GM23338 (cell line): ENCODE measurements at places on chromosomes 12 and 14.

GRCh38 chr14:65297744-65298143, 114.8 kb upstream of the FUT8 start:
- DNase-seq, result no peak

- DNase-seq, result no peak
These were observed 49.5 kb upstream of the GNPNAT1 start for GRCh38 chr14:52840877-52841276.

- DNase-seq, result no peak
These were observed 6.4 kb downstream of the STX2 start for GRCh38 chr12:130832561-130833209.

DNA sequence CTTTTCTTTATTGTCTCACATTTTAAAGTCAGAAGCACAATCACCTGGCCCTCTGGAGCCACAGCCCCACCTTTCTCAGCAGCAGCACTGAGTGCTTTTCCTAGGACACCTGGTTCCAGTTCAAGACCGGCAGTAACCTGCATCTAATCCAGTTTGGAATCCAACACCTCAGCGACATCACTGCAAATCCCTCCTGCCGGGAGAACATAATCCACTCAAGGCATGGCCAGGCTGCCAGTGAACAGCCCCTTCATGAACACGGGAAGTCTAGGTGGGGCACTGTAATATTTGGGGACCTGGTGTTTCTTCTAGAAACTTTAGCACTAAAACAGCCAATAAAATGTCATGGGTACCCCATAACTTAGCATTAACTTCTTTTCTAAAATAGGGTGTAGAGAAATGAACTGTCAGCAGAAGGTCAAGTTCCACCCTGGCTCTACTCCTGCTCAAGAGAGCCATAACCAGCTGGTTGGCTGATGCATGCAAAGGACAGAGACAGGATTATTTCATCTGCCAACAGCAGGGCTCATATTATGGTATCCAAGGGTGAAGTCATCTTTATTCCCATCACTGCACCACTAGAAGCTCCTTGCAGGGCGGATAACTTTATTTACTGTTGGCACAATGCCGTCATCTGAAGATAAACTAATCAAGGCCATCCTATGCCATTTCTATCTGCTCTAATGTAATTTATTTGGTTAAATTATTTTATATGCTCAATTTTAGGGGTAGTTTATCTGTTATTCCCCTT, 76.7 kb downstream of the TTC7B start:
- no peak for DNase-seq

- DNase-seq, result no peak
These were observed 18.1 kb upstream of the PPP1R1A start for GRCh38 chr12:54606556-54606955.

DNA sequence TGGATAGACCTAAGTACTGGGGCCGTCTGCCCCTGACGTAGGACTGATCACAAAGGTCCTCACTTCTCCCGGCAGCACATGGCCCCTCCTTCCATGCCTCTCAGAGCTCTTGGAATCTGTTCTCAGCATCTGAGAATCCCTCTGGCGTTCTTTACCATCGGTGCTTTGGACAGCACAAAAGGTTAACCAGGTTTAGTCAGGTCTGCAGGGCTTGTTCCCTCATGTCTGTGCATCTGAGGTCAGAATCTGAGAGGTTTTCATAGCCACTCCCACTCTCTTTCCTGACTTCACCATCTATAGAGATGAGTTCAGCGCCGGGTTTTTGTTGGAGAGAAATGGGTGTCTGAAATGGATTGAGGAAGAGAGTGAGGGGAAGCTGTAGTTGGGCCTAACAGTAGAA, 130.0 kb upstream of the ARHGAP5 start:
- no peak for DNase-seq

GRCh38 chr14:54428527-54428926, 12.6 kb downstream of the CNIH1 start:
- DNase-seq, result no peak

DNA sequence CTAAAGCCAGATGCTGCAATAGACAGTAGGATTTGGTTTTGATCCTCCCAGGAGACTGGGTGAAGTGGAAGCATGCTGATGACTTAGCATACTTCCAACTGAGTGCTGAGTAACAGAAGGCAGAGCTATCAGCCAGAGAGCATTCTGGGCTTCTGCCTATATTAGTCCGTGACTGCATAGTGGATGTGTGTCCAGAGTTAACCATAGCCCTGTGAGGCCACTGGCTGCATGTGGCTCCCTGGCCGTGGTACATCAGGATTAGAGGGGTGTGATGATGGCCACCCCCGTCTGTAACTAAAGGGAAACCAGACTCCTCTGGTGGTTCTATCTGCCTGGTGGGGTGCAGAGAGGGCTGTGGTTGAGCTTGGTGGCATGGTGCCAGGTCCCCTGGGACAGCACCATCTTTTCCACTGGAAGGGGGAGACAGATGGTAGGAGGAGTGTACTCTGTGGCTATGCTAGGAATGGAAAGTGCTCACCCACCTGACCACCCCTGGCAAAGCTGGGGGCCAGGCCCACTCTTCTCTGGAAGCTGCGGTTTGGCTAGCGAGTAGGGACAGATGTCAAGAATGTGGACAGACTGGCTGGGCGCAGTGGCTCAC, 27.4 kb downstream of the ABCD4 start:
- DNase-seq, result no peak

- DNase-seq, result no peak
These were observed 356.4 kb upstream of the DDHD1 start for GRCh38 chr14:53509276-53510244.

GRCh38 chr12:116918464-116918863, 7.7 kb downstream of the FBXW8 start:
- DNase-seq, result peak; percentile 24

DNA sequence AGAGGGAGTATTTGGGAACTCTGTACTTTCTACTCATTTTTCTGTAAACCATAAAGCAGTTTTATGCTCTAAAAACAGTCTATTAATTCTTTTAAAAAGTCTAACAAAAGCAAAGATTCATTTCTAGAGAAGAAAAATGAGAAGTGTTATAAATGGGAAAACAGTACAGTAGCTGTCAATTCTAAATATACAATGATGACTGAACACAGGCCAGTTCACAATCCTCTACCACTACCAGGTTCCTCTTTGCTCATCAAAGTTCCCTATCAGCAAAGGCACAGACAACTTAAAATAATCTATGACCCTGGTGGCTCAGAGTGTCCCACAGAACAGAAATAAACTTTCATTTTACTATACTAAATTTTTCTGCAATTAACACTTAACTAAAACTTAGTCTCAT, 12.5 kb downstream of the NAA25 start:
- no peak for DNase-seq
